Ovary (tissue), 10 donors: ENCODE measurements at places on chromosomes 1 and 21. TPM values are rescaled to one million over a fixed set of nuclear protein-coding genes. Genes with fewer than 3 reads are reported as not detected.

- no peak for DNase-seq
Observed at GRCh38 chr1:119000371-119001180, 12.4 kb upstream of the TBX15 start.

DNA sequence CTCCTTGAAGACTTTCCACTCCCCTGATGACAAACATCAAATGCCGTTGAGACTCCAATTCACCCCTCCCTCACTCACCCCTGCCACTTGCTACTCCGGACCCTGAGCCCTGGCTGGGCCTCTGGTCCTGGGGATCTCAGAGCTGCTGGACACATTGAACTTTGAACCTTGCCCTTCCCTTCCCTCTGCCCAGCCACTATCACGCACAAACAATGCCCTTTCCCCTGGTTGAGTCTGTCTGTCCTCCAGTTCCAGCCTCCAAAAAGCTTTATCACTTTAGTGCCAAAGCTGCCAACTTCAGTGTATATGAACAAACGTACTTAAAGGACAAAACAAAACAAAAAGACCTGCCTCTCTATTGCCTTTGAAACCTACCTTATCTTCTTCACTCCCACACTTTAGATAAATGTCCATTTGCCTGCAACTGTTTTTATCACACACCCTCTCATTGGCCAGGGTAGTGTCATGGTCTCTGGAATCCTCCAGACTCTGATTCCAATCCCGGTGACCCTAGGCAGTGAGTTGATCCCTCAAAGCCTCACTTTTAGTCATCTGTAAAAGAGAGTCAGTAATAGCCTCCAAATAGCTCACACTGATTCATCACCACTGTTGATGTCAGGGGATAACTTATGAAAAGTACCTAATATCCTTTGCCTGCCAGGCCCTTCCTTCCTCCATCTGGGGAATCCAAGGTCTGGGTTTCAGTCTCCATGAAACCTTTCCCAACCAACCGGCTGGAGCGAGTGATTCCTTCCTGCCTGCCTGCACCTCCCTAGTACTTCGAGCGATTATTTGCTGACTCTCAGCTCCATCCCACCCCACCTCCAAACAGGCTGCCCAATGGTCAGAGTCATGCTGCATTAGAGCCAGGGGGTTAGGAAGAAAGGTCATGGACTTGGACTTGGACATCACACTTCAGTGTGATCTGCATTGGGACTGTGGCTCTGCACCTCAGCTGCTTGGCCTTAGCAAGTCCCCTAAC, 15.9 kb upstream of the SPOCD1 start:
- DNase-seq = no peak

DNA sequence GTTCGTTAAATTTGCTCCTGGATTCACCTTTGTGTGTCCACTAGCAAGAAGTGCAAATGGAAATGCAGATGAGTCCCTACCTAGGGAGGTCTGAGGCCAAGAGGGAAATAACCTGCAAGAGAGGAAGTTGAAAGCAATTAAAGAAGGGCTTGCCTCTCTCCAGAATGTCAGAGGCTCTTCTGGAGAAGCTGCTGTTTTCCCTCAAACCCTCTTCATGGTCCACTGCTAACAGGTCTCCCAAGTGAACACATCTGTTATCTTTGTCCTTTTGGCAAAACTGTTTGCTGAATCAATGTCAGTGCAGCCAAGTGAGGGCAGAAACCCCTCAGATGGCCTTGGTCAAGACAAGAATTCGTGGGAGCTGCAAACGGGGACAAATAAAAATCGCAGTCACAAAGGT, 177.3 kb upstream of the PLXNA2 start:
- no peak for DNase-seq

HAPLN2 gene
- 1.9 TPM for total RNA-seq

DNA sequence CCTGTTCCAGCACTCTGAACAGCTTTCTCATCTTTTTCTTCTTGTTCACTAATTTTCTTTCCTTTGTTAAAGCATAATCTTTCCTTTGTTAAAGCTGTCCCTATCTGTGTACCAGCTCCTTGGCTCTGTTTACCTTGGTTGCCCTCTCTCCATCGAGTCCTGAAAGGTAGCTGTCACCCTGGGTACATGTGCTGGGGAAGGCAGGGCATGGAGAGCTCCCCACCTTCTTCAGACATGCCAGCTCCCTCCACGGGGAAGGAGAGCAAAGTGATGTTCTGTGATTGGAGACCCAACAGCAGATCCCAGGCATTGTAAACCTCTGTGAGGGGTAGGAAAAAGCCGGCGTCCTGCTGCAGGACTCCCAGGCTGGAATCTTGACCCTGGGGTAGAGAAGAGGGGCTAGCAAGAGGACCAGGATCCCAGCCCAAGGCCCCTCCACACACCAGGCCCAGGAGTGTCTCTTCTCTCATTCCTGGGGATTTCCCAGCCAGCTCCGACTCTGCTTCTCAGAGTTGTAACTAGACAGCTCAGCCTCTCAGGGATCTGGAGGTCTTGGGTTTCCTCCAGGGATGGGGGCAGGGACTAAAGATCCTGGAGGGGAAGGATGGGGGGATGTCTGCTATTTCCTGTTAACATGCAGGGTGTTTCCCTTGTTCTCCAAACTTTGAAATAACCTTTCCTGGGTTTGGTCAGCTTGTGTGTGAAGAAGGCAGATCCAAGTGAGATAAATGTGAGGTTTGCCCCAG, 34.4 kb downstream of the TMCC2 start:
- DNase-seq = no peak

DNA sequence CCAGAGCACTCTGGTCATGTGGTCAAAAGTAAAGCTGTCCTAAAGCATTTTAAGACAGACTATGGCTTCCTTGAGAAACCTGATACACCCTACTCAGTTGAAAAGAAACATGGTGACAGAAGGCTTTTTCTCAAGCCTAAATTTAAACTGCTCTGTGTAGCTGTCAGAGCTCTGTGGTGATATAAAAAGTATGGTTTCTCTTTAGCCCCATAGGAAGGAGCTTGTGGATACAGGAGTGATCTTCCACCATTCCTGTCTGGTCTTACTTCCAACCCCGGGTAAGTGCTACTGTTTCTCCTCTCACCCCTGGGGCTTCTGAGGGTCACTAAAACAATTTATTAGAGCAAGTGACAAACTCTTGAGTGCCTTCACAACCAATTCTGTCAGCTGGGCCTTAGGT, 8.5 kb downstream of the TP53BP2 start:
- no peak for DNase-seq

- DNase-seq = no peak
Observed at GRCh38 chr1:6409053-6409452, 10.7 kb downstream of the HES2 start.

- DNase-seq = peak; percentile 21
Observed at GRCh38 chr1:48777219-48777895, 666 bp upstream of the BEND5 start.

SLC45A1 gene
- total RNA-seq = 4.5 TPM

GRCh38 chr1:100459358-100460114, 78.4 kb upstream of the GPR88 start:
- peak; percentile 79 for DNase-seq

GRCh38 chr1:45531873-45532272, 10.2 kb upstream of the PRDX1 start:
- no peak for DNase-seq

- no peak for DNase-seq
Observed at GRCh38 chr21:44333509-44334328, 5.5 kb downstream of the CFAP410 start.
